ENCODE measurements at places on chromosomes 2 and 18.

GRCh38 chr2:111535404-111535803, 348.6 kb downstream of the ANAPC1 start:
- DNase-seq = no peak

DNA sequence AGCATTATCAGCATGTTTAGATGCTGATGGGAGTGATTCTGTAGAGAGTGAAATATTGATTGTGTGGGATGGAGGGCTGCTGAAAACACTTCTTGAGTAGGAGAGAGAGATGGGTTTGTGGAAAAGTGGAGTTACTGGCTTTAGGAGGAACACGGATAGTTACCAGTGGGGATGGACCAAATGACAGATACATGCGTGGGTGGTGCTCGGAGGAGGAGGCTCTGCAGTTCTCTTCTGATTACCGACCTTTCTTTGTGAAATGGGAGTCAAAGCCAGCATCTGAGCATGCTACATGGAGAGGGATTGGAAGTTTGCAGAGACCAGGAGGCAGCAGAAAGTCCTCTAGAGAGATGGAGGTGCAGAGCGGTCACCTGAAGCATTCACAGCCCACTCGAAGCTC, 26.3 kb downstream of the RNF144A start:
- DNase-seq = no peak

DNA sequence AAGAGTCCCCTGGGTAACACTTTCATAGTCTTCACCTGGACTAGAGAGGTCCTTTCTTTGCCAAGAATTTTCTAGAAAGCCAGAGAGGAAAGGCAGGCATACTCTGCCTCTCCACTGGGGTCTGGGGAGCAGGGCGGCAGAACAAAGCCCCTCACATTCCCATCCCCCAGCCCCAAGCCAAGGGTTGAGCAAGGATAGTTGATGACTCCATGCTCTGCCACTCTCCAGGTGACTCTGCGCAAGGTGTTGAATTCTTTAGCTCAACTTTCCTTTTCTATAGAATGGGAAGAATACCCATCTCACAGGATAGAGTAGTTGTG, 2.9 kb upstream of the GDF7 start:
- DNase-seq = no peak

- no peak for DNase-seq
These were observed 118.8 kb downstream of the TTC27 start for GRCh38 chr2:32746669-32747068.

DNA sequence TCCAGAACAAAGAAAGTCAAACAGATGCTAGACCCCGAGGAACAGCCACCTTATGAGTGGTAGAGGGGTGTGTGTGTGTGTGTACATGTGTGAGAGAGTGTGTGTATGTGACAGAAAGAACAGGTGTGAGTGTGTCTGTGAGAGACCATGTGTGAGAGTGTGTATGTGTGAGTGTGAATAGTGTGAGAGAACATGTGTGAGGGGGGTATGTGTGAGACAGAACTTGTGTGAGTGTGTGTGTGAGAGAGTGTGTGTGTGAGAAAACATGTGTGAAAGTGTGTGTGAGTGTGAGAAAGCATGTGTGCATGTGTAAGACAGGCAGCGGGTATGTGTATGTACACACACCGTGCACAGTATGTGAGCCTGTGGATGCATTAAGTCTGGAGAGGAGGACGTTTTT, 214.3 kb downstream of the SP3 start:
- DNase-seq = no peak

DNA sequence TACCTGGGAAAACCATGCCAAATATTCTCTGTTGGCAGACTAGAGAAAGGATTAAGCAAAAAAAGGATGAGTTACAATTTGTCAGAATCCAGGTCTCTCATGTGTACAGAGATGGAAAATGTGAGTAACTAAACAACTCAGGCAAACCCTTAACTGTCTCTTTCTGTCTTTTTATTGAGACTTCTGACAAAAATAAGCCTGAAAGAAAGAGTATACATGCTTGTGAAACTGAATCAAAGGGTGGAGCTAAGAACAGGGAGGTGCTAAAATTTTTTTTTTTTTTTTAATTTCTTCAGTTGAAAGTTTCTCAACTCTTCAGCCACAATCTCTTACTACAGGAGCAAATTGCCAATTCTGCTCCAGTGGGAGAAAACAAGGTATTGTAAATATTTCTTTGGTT, at the start of gene SERPINB10:
Gene SERPINB10 (plus strand): TSS at position 295 of the 400 bp plus-strand sequence. CDS start 7,553 bp downstream, outside the sequence.
- no peak for DNase-seq

DNA sequence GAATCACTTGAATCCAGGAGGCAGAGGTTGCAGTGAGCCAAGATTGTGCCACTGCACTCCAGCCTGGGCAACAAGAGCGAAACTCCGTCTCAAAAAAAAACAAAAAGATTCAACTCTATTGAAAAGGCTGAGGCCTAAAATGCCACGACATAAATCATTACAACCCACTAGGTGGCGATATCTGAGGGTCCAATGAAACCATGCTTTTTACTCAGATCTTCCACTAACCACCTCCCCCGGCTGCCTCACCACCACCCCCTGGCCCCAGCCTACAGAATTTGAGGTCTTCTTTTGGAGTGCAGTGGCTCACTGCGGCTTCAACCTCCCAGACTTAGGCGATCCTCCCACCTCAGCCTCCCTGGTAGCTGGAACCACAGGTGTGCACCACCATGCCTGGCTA, 57.5 kb downstream of the AP1S3 start:
- no peak for DNase-seq

- no peak for DNase-seq
These were observed 5.8 kb upstream of the CCDC88A start for GRCh38 chr2:55425431-55425831.

GRCh38 chr2:126700677-126701076, 44.7 kb downstream of the GYPC start:
- no peak for DNase-seq

- DNase-seq = no peak
These were observed 422.8 kb upstream of the ZEB2 start for GRCh38 chr2:144942516-144943256.

DNA sequence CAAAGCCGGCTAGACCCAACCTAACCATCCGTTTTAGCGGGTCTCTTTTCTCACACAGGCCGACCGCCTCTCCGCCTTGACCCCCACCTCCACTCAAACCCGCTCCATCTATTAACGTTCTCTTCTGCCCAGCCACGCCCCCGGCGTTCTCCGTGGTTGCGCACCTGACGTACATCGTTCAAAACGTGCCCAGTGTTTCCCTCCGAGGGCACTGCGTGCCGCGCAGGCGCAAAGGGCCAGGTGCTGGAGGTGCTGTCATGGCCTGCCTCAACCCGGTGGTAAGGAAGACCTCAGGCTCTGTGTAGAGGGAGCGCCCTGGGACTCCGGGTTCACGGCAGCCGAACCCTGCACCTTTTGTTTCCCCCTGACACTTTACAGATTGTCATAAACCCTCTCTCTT, at the start of gene GTF2A1L:
Gene GTF2A1L (plus strand): TSS at position 239 of the 400 bp plus-strand sequence. CDS start 19 bp downstream, at position 258.
- DNase-seq = no peak

- DNase-seq = no peak
These were observed 47.2 kb downstream of the CDC42EP3 start for GRCh38 chr2:37623971-37624900.

- DNase-seq = no peak
These were observed 616.1 kb upstream of the LRATD1 start for GRCh38 chr2:14016289-14016955.

DNA sequence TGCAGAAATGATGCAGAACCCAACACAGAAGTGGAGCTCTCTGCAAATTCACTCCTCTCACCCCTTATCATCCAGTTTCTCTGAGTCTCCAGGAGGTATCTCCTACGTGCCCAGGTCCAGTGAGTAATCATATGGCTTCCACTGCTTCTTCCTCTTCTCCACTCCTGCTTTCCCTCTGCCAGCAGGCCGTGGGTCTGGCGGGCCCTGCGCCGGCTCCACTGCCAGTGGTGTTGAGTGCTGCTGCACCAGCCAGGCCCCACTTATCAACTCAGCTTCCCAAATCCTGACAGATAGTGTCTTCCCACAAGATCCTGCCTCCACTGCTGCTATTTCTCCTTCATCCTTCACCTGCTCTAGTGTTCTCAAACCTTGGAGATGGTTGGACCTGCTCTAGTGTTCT, 227.6 kb upstream of the PARD3B start:
- DNase-seq = no peak

DNA sequence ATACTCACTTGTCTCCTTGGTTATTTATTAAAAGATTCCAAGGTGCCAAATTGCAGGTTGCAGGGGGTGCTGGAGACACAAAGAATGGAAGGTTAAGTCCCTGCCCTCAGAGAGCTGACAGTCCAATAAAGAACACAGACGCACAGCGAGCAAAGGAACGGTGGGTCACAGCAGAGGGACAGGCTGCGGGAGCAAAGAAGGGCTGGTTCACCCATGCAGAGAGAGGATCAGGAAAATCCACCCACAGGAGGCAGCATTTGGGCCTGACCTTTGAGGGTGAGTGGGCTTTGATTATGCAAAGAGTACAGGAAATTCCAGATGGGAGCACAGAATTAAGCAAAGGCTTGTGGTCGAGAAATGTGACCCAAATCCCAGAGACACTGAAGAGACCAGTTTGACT, 45.0 kb downstream of the ZBTB7C start:
- DNase-seq = no peak

DNA sequence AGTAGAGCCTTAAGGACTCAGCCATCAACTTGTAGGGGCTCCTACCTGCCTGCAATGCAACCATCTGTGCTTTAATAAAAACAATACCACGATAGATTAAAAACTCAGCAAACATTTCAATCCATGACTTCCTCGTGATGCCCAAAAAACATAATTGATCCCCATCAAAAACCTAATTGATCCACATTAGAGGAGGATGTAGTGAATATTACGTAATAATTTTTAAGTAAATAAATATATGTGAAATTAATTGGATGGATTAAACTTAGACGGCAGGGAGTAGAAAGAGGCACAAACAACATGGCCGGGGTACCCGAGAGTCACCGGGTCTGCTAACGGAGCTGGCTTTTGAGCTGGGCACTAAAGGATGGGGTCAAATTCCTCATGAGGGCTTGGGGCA, 87.3 kb downstream of the ARL4C start:
- DNase-seq = no peak

- DNase-seq = no peak
These were observed 27.8 kb upstream of the C2orf74 start for GRCh38 chr2:61134141-61134540.

- no peak for DNase-seq
These were observed 78.6 kb downstream of the SCG2 start for GRCh38 chr2:223523551-223524001.

- no peak for DNase-seq
These were observed 20.9 kb upstream of the HK2 start for GRCh38 chr2:74812787-74813590.

DNA sequence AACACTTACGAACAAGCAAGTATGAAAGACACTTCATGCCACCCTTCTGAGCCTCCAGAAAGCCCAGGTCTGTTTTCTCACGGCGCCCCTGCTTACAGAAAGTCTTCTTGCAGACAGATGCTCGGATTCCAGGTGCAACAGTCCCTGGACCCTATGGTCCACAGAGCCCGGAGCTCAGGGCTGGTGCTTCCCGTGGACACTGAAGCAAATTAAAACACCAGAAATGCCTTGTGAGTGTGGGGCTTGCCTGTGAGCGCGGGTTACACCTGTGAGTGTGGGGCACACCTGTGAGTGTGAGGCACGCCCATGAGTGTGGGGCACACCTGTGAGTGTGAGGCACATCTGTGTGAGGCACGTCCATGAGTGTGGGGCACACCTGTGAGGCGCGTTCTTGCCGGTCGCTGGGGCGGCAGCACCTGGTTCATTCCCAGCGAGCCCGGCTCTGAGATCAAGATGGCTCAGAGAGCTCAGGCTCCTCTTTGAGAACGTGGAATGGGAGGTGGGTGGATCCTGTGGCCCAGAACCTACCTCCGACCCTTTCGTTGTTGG, 205.2 kb upstream of the TPO start:
- no peak for DNase-seq

DNA sequence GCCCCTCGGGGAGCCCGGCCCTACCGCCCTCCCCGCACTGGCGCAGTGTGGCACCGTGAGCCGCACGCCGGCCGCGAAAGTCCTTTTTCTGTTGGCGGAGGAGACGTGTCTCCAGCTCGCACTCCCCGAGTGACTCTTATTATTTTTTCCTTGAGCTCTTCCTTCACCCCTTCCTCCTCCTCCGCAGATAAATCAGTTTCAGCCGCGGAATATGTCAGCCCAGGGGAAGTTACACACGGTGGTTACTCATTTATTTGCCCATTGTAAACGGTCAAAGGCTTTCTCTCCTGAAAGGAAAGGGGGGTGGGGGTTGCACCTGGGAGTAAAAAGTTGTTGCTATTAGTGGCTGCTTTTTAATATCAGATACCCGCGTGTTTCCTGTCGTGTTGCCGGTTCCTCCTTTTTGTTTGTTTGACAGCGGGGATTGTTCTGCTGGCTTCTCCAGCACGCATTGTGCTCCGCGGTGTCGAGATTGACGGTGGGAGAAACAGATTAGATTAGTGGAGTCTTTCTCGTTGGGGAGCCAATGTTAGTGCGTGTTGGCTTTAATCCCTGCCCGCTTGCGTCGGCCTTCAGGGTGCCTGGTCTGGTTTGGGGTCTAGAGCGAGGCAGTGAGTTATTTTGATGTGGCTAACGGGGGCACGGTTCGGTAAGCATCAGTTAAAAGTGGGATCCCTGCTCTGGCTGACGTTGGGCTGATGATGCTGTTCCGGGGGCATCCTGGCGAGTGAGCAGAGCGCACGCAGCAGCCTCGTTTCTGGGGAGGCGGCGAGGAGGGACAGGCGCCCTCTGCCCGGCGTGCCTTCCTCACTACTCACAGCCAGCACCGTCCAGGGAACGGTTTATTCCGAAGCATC, 1.6 kb downstream of the CRIM1 start:
- DNase-seq = no peak

- DNase-seq = no peak
These were observed 451.5 kb upstream of the CHST9 start for GRCh38 chr18:27636576-27637085.

- DNase-seq = no peak
These were observed 67.6 kb downstream of the SDC1 start for GRCh38 chr2:20157193-20157891.

- no peak for DNase-seq
These were observed 397.4 kb upstream of the SALL3 start for GRCh38 chr18:78582181-78582709.

- no peak for DNase-seq
These were observed 42.9 kb downstream of the MREG start for GRCh38 chr2:215970425-215970824.
